ENCODE measurements at places on chromosomes 4 and X. TPM values are rescaled to one million over a fixed set of nuclear protein-coding genes. Genes with fewer than 3 reads are reported as not detected.

DNA sequence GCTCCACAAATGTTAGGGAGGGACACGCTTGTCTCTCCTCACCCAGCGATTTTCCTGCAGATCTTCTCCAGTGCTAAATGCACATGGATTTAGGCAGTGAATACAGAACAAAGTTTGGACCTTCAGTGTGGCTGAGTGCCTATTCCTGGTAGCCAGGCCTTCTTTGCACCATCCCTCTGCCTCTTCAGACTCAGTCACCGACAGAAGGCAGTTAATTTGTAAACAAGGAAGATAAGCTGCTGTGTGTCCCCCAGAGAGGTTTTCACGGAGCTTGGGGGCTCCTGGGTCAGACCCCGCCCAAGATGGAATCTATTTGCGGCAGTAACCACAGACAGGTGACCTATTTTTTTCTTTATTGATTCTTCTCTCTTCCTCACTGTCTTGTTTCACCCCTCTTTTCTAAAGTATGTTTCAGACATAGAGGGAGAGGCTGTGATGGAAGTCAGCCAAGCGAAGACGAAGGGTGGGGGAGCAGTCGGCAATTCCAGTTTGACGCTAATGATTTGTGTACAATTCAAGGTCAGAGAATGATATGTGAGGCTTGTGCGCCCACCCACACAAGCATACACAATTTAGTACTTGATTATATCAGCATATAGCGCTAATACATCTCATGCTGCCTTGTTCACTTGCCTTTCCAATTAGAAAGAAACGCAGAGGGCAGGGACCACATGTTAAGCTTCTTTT lies 200.8 kb downstream of the MGST2 start:
- H3K36me3 ChIP-seq = peaks cover 3% of the 10 kb centered on the region
- no peak for DNase-seq
- no peak overlapping the region for H3K27ac ChIP-seq
- H3K4me3 ChIP-seq = no peak overlapping the region

DNA sequence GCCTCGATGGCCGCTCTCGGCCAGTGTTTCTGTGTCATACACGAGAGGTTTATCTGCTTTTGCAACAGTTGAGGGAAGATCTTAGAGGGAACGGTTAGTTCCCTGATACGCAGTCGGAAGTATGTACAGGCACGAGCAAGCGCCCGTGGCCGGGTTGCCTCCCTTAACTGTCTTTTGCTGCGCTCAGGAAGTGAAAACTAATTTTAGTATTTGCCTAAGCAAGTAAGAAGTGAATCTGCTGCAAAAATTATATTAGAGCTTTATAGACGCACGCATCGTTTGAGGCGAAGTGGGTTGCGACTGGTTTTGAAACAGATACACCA lies 695 bp downstream of the MTM1 start:
- H3K27me3 ChIP-seq = no peaks in the 10 kb centered on the region
- peak overlapping the region; percentile 85 for H3K27ac ChIP-seq
- H3K36me3 ChIP-seq = no peaks in the 10 kb centered on the region
- peak overlapping the region; percentile 75 for H3K4me3 ChIP-seq
- DNase-seq = peak; percentile 67
- peaks cover 40% of the 10 kb centered on the region for H3K4me1 ChIP-seq

Gene MSX1
- total RNA-seq = 0.09 TPM

Gene FABP2
- total RNA-seq = not detected

Gene ARHGAP36
- total RNA-seq = not detected

Measured in activated CD4-positive, alpha-beta T cell treated with anti-CD3 and anti-CD28 coated beads for 36 hours (primary cell).